ENCODE measurements at places on chromosomes 5 and 9.

- no peak for DNase-seq
Measured at GRCh38 chr9:112193572-112194288, 18.6 kb upstream of the SUSD1 start.

DNA sequence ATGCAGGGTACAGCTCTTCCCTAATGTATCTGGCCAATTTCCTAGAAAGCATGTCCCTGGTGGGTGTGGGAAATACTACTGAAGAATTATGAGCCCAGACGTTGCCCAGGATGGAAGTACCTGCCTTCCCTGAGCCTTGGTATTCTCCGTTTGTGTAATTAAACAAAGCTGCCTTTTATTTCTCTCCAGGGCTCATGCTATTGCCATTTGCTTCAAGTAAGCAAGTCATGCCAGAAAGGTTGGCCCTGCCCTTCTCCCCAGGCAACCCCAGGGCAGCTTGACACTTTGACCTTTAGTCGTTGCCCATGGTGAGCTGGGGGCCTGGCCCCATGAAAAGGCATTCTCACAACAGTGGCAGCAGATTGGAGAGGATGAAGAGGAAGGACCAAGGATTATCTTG lies 4.4 kb downstream of the COL27A1 start:
- DNase-seq = no peak

- no peak for DNase-seq
Measured at GRCh38 chr9:69431777-69432176, 106.8 kb downstream of the ENTREP1 start.

- no peak for DNase-seq
Measured at GRCh38 chr5:169805937-169806700, 169.0 kb downstream of the DOCK2 start.

DNA sequence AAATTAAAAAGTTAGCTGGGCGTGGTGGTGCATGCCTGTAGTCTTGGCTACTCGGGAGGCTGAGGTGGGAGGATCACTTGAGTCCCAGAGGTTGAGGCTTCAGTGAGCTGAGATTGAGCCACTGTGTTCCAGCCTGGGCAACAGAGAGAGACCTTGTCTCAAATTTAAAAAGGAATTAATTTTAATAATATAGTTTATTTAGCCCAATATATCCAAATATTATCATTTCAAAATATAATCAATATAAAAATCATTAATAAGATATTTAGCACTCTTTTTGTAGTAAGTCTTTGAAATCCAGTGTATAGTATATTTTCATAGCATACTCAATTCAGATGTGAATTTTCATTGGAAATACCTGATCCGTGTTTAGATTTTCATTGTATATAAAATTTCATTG lies 43.2 kb upstream of the ORM1 start:
- DNase-seq = no peak

DNA sequence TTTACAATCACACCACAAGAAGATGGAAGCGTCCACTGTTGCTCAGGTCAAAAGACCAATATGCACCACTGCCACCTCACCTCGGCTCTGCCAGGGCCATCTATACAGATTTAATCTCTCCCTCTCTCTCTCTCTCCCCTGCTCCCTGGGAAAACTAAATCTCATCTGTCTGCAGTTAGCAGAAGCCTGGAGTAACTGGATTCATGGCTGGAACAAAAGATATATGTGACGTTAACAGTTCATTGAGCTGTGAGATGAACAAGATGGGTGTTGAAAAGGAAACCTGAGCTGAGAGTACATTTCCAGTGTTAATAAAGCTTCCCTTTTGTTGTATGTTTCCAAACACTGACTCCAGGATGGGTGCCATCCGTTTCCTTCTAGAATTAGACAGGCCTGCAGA lies 369.7 kb downstream of the CDK5RAP2 start:
- DNase-seq = no peak

DNA sequence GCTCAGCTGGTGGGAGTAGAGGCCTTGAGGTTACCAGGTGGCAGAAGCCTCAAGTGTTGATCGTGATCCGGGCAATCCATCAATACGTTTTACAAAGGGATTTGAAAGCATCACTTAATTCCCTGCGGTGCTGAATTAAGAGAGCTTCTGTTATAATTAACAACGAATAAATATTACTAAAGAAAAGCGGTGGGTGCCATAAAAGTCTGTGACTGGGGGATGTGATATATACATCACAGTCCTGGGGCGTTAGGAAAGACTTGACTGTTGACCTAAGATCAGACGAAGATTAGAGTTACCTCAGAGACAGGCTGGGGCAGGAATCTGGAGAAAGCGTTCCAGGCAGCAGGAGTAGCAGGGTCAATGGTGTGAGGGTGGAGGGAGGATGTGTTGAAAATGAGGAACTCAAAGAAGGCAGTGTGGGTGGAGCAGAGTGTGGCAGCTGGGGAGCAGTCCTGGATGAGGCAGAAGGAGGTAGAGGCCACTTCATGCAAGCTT lies 6.7 kb upstream of the C5orf63 start:
- peak; percentile 66 for DNase-seq

DNA sequence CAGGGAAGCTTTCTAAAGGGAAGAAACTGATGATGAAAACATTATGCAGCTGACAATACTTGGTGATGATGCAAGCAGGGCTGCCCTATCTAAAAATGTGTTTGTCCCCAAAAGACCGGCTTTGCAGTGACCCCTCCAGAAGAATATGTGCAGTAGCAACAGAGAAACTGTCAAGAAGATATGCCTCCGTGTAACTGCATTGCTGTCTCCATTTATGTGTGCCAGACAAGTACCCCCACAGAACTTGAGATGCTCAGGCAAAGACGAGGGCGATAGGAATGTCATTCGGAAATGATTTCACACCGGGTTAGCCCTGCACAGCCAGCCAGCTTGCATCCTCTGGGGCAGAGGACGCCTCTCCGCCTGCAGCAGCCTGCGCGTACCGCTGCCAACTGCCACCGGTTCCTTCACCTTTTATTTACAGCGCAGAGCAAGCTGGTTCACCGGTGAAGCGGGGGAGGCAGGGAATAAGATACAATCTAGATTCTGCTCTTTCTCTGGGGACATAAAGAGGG lies 2.0 kb downstream of the GABBR2 start:
- no peak for DNase-seq

DNA sequence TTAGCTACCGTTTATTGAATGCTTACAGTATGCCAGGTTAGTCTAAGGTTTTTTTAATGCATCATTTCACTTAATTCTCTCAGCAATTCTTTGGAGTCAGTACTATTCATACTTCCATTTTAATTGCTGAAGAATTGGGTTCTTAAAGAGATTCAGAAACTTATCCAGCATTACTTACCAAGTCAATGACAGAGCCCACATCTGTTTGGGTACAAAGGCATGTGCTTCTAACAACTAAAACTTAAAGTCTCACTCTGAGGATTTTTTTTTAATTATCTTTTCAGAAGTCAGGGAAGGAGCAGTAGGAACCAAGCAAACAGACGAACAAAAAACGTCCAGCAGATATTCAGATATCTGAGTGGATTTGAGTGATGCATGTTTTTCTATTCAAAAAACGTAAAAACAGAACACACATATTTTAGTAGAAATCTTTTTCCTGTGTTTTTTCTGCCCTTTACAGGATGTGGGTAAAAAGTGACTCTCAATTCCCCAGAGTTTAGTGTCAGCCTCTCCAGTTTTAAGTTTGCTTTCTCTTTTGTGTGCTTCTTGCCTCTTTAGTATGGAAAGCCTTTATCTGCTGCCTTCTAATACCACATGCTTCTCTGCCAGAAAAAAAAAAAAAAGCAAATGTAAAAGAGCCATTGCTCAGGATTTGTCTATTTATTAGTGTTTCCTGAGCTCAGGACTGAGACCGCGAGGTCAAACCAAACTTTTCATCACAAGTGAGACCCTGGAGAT lies 118.0 kb downstream of the PRKACG start:
- DNase-seq = no peak

All from NCI-H1105 (cell line).